ENCODE measurements at places on chromosomes 4 and X.

- no peak for DNase-seq
Observed at GRCh38 chr4:156169861-156170260, 216.2 kb upstream of the CTSO start.

GRCh38 chr4:38154252-38154651, 194.1 kb downstream of the PTTG2 start:
- DNase-seq, result no peak

GRCh38 chrX:7446815-7447214, 298.9 kb upstream of the PUDP start:
- no peak for DNase-seq

- DNase-seq, result no peak
Observed at GRCh38 chr4:27429364-27429871, 568.8 kb downstream of the STIM2 start.

- DNase-seq, result no peak
Observed at GRCh38 chr4:159497936-159498335, 395.1 kb downstream of the RAPGEF2 start.

GRCh38 chr4:151725087-151725486, 35.7 kb downstream of the GATB start:
- no peak for DNase-seq

DNA sequence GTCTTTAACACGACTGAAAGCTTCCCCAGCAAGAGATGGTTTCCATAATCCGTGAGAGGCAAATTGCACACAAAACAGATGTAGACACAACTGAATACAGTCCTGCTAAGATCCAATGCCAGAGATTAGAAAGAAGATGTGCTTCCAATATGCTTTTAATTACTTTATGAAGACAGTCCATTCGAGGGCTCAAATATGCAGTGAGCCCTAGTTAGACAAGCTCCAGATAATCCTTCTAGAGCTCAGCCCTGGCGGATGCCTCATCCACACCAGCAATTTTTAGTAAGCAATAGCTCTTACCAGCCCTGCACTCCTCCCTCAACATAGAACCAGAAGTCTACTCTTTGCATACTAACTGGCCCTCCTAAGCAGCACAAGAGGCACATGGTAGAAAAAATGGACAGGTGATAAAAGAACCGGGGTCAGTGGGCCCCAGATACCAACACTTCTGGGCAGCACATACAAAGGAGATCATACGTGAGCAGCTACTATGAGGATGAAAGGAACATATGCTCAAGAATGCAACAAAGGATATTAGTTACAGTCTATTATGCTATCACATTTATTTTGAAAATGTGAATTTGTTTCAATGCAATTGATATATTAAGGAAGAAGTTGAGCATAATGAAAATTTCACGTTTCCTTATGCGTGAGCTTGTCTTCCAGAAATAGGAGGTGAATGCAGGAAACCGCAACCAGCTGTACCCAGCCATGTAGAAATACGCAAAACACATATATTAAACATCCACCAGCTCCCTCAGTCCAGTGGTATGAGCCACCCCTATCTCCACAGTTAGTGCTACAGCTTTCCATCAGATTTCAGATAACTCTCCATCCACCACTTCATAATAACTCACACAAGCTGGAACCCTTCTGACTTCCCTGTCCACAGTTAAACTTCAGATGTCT, 34.3 kb downstream of the GPC4 start:
- no peak for DNase-seq

GRCh38 chrX:147912093-147912801, 528 bp downstream of the FMR1 start:
- DNase-seq, result peak; percentile 39

- DNase-seq, result peak; percentile 79
Observed at GRCh38 chr4:37749398-37749988, 63.3 kb upstream of the RELL1 start.

DNA sequence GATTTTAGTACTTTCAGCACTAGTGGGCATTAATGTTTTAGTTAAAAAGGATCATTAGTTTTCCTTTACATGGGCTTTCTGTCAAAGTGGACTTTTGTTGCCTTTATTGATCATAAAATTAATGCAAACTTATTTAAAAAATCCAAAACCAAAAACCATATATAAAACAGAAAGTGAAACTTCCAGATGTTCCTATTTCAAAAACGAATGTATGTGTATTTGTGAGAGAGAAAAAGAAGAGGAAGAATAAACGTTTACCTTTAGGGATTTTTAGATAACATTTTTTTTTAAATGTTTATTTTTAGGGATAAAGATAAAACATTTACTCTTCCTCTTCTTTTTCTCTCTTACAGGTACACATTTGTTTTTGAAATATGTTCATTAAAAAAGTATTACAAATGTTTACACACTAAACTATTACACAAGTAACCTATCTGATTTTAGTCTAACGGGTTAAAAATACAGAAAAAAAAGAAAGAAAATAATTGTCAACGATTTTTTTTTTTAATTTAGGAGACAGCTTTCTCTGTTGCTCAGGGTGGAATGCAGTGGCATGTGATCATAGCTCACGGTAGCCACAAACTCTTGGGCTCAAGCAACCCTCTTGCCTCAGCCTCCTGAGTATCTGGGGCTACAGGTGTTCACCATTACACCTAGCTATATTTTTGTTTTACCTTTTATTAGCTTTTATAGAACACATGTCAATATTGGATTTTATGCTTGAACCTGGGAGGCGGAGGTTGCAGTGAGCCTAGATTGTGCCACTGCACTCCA, 16.8 kb upstream of the COX18 start:
- peak; percentile 28 for DNase-seq

DNA sequence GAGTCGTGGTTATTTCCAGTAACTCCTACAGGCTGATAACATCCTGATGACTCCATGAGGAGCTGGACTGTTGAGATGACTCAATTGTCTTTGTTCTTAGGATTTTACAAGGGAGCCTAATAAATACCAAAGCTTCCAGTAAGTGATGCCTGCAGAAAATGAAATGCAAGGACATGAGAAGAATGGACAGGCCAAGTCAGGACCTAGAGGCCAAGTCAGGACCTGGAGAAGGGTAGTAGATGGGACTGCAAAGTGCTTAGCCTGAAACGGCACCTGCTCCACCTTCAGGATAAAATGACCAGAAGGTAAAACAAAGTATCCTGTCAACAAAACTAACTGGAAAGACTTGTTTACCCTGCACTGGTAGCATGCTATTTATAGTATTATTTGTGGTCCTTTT, 6.4 kb upstream of the SLC10A6 start:
- peak; percentile 55 for DNase-seq

DNA sequence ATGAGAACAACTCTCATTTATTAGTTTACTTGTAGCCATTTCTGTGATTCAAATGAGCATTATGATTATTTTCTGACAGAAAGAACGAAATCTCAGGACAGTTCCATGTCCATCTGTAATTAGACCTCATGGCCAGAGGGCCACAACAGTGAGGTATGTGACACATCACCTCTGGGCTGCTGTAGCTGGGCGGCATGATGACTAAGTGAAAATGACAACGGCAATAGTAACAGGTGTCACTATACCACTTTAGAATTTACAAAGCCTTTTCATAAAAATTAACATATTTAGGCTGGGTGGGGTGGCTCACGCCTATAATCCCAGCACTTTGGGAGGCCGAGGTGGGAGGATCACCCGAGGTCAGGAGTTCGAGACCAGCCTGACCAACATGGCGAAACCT, 252.6 kb downstream of the CBR4 start:
- DNase-seq, result no peak

- no peak for DNase-seq
Observed at GRCh38 chr4:74570095-74570494, 125.2 kb downstream of the AREG start.

GRCh38 chr4:94390804-94391410, 48.3 kb upstream of the HPGDS start:
- DNase-seq, result peak; percentile 58

GRCh38 chrX:111460607-111461006, 48.6 kb upstream of the DCX start:
- no peak for DNase-seq

- peak; percentile 99 for DNase-seq
Observed at GRCh38 chr4:82890901-82891706, at the start of gene SEC31A. TSS of gene SEC31A (minus strand) at chr4:82891153. CDS start at chr4:82881936, 9,217 bp downstream.

GRCh38 chr4:10020106-10020505, 1.2 kb downstream of the SLC2A9 start:
- no peak for DNase-seq

- no peak for DNase-seq
Observed at GRCh38 chrX:49254639-49255038, 9.9 kb downstream of the FOXP3 start.

DNA sequence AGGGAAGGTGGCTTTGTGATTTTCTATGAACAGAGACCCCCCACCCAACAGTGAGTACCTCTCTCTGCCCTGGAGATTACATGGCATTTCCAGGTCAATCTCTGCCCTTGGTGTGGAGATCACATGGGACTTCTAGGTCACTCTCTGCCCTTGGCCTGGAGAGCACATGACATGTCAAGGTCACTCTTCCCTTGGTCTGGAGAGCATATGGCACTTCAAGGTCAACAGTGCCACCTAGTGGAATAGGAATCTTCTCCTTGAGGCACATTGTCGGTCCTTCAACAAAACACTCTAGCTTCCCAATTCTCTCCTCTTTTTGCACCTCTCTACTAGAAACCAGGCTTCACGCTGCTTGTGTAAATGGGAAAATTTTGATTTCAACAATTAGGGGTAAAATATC, 66.2 kb upstream of the TACR3 start:
- peak; percentile 3 for DNase-seq

- DNase-seq, result no peak
Observed at GRCh38 chrX:136691028-136691809, 43.3 kb downstream of the CD40LG start.

DNA sequence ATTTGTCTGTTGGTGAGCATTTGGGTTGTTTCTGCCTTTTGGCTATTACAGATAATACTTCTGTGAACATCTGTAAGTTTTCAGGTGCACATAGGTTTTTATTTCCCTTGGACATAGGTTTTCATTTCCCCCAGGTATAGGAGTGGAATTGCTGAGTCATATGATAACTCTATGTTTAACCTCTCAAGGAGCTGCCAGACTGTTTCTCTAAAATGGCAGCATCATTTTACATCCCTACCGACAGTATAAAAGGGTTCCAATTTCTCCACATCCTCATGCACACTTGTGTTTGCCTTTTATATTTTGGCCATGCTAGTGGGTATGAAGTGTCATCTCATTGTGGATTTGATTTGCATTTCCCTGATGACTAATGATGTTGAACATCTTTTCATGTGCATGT, 53.5 kb downstream of the TMEM164 start:
- DNase-seq, result no peak

- no peak for DNase-seq
Observed at GRCh38 chrX:51894697-51895336, 1.4 kb downstream of the MAGED1 start.

- DNase-seq, result no peak
Observed at GRCh38 chr4:115229873-115230272, 116.5 kb upstream of the NDST4 start.

DNA sequence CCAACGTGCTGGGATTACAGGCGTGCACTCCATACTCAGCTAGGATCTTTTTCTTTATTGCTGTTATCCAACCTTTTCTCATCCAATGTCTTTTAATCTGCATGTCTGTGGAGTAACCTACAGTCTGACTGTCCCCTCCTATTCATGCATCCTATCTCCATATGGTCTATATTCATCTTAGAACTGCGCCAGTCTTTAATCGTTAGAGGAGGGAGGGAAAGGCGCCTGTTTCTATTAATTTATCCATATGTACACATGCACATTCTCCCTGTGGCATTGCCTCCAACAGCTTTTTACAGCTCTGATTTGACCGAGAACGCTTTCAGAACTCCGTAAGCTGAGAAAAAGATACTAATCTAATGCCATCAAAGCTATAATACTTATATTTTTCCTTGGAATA, 9.8 kb downstream of the DCTD start:
- DNase-seq, result no peak

DNA sequence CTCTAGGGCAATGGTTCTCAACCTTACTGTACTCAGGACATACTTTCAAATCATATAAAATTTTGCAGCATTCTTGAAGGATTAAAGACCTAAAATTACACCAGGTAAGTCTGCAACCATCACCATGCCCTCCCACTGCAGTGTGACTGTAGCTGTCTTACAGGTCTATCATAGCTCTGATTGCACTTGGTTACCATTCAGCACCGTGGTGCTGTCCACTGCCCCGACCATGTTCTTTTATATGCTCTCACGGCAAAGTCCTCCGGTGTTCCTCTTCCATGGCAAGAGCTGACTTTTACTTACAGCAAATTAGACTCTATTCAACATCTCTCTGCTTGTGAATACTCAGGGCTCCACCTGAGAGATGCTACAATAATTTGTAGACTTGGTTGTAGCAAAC, 11.5 kb downstream of the CRMP1 start:
- DNase-seq, result no peak

DNA sequence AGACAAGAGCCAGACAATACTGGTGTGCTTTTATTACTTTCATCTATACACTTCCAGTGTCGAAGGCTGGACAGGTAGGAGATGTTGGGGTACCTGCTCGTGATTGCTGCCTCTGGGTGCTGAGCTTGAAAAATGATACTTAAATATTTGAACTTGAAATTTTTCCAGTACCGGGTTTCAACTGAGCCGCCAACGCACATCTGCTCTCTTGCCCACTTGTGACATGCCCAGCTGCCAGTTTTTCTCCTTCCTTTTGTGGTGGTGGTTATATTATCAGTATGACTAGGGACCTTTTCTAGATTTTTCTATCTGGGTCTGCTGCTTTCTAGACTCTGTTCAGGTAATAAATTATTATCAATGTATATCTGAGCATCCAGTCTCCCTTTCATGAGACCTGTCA, 3.4 kb downstream of the OGT start:
- DNase-seq, result no peak

DNA sequence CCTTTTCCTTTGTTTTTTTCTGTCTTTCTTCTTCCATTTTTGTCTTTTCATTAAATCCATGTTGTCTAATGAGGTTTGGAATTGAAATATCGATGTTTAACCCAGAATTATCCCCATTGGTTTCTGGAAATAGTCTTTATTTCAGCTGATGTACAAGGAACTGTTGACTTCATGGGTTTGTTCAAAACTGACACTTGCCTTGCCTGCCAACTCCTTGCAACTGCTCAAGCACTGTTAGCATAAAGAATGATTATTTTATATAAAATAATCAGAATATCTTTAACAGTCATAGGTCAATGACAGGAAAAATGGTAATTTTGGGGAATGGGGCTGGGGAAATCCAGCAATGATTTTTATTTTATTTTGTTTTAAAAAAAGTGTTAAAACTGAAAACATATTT, 359.6 kb upstream of the LCORL start:
- no peak for DNase-seq

DNA sequence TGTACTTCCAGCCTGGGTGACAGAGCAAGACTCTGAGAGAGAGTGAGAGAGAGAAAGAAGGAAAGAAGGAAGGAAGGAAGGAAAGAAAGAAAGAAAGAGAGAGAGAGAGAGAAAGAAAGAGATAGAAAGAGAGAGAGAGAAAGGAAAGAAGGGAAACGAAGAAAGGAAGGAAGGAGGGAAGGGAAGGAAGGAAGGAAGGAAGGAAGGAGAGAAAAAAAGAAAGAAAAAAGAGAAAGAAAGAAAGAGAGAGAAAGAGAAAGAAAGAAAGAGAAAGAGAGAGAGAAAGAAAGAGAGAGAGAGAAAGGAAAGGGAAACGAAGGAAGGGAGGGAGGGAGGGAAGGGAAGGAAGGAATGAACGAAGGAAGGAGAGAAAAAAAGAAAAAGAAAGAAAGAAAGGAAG, 238.6 kb downstream of the ASMT start:
- DNase-seq, result no peak

GRCh38 chr4:150680651-150681050, 98.7 kb downstream of the MAB21L2 start:
- DNase-seq, result no peak

- no peak for DNase-seq
Observed at GRCh38 chr4:163701916-163702315, 207.4 kb downstream of the TMA16 start.
